Fibroblast of villous mesenchyme (primary cell): ENCODE measurements at places on chromosomes 2 and 18. TPM values are rescaled to one million over a fixed set of nuclear protein-coding genes. Genes with fewer than 3 reads are reported as not detected.

- DNase-seq = no peak
These were observed 134.4 kb downstream of the HDAC4 start for GRCh38 chr2:239266434-239266766.

- no peak for DNase-seq
These were observed 14.6 kb downstream of the GULP1 start for GRCh38 chr2:188306271-188306670.

GRCh38 chr18:79629606-79630005, 50.0 kb upstream of the CTDP1 start:
- DNase-seq = no peak

DNA sequence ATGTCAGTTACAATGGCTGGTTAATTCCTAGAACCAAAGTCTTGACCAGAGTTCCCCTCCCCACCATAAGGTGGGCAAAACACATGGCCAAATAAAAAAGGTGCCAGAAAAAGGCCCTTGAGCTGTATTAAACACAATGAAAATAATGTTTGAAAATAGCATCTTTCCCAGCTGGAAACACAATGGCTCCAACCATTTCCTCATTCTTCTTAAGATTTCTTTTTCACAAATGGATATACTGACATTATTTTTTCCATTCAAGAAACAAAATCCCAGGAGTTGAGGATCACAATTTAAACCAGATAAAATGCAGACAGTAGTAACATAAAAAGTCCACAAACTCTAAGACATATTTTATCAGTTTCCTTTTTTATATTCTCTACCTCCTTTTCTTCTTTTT, 143.8 kb downstream of the EXOC6B start:
- DNase-seq = no peak

DNA sequence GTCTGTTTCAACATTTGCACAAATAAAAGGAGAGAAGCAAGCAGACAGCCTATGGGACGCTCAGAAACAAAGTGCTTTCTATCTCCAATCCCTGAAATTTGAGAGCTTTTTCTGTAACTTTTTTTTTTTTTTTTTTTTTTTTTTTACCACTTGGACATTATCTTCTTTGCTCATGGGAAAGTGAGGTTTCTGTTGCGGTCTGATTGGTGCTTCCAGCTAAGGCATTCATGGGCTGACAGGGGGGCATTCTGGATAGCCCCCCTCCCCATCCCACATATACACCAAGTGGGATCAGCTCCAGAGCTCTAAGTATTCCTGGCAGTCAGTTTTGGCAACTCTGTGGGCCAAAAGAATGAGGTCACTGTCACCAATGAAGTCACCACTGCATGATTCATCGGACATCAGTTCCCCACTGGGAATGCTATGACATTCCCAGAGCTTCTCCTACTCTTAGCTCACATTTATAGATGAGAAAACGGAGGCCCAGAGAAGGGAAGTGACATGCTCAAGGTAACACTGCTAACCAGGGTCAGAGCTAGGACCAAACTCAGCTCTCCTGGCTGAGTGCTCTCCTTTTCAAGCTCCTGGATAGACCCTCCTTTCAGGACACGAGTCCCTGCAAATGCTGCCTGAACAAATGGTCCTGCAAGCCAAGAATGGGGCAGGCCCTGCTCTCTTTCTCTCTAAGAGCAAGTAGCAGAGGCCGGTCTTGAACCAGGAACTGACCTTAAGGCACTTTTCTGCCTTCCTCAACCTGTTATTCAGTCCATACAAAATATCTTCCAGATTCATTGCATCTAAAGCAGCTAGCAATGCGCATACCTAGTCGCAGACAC, 61.3 kb downstream of the TMEM247 start:
- DNase-seq = peak; percentile 79

DNA sequence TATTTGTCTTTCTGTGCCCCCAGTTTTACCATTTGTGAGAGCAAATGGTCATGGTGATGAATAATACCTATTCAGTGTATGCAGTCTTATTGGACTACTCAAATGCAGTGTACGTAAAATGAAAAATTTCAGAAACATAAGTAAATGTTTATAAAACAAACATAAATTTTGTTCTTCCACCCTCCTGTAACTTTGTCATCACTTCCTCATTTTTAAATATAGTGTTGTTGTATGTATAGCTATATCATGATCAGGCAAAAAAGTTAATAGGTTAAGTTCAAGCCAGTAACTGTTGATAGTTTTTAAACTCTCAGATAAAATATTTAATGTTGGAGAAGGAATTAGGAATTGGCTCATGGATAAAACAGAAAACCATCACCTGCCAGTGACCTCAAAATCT, 93.2 kb downstream of the KLF7 start:
- no peak for DNase-seq

DNA sequence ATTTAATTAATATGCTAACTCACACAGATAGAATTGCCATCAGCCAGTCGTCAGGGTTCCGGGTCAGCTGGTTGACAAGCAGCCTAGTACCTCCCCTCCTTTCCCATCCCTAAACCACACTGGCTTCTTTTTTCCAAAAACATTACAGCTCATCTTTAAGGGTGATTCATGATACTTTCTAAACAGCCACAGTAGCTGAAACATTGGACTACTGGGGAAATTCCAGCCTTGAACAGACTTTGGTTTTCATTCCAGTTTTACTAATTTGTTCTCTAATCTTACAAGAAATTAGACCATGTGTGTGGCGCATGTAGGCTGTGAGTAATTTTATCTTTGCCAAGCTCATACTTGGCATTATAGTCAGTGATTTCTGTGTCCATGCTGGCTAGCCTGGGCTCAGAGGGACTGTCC, 110.8 kb downstream of the FMNL2 start:
- DNase-seq = peak; percentile 89

DNA sequence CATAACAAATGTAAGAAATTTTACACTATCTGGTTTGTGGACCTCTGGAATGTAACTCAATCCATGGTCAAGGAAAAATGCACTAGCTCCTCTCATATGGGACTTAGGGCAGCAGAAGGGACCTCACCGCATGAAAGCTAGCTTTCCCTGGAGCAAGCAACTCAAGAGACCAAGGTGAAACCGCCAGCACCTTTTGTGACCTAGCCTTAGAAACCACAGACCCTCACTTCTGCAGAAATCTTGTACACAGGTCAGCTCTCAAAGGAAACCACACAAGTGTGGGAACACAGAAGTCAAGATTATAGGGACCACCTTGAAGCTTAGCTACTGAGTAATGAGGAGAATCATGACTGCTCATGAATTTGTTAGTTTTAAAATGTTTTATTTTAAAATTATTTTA, 222.5 kb downstream of the DLGAP1 start:
- no peak for DNase-seq

GRCh38 chr2:129781749-129782632, 197.5 kb upstream of the RAB6C start:
- no peak for DNase-seq

The ANKRD62 gene
- not detected in 2 replicates for total RNA-seq
